ENCODE measurements at places on chromosomes 4 and X.

GRCh38 chr4:1553365-1553764 lies 130.7 kb downstream of the FAM53A start:
- no peak for DNase-seq

GRCh38 chr4:88442689-88443191 lies 14.2 kb upstream of the HERC5 start:
- DNase-seq: no peak

GRCh38 chr4:115515772-115516171 lies 402.4 kb upstream of the NDST4 start:
- DNase-seq: no peak

DNA sequence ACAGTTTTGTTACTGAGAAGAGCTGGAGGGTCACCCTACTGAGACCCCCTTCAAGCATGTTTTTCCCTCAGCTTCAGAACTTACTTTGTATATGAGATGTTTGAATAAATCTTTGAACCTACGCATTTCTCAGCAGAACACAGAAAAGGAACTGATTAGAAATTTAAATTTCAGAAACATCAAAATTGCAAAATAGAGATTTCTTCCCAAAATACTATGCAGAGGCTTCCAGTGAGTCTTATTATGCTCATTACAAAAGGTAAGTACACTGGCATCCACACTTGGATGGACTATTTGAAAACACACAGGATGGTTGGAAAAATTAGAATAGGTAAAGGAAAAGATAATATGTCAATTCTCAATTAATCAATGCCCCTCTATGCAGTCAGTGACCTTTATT lies 91.2 kb downstream of the COX7B2 start:
- no peak for DNase-seq

GRCh38 chr4:186159613-186160012 lies 31.8 kb upstream of the CYP4V2 start:
- no peak for DNase-seq

- DNase-seq: no peak
Measured at GRCh38 chr4:76997077-76997476, 47.5 kb downstream of the SEPTIN11 start.

DNA sequence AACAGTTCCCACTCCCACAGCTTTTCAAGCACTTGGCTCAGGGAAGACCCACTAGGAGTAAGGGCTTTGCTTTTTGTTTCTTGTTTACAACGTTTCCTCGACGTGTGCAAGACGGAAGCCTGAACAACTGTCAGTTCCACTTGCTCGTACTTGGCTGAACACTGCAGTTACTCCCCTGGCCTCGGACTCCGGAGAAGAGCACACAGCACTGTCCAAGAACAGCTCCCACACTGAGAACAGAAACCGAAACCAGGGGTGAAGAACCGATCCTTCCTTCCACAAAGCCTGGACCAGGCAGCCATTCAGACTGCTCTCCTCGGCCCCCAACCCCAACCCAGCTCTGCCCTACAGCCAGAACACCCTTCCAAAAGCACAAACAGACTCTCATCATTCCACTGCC lies 25.5 kb downstream of the IRF2 start:
- DNase-seq: no peak

DNA sequence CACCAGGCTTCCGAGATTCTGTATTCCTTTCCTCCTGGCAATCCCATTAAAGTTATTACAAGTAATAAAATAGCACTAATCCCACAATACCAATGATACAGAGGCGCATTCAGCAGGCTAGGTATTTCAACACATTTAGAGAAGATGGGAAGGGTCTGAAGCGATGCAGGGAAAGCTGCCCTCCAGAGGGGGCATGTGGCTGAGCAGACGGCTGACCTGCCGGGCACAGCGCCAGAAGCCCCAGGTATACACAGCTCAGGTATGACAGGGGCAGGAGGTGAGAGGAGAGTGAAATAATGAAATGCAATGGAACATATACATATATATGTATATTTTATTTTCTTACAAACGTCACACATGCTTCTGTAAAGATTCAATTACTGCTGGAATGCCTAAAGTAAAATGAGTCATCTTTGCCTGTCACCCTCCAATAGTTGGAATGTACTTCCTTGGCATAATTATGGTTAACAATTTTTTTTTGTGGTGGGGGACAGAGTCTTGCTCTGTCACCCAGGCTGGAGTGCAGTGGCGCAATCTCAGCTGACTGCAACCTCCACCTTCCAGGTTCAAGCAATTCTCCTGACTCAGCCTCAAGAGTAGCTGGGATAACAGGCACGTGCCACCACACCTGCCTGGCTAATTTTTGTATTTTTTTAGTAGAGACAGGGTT lies 21.3 kb upstream of the CDKN2AIP start:
- DNase-seq: no peak

DNA sequence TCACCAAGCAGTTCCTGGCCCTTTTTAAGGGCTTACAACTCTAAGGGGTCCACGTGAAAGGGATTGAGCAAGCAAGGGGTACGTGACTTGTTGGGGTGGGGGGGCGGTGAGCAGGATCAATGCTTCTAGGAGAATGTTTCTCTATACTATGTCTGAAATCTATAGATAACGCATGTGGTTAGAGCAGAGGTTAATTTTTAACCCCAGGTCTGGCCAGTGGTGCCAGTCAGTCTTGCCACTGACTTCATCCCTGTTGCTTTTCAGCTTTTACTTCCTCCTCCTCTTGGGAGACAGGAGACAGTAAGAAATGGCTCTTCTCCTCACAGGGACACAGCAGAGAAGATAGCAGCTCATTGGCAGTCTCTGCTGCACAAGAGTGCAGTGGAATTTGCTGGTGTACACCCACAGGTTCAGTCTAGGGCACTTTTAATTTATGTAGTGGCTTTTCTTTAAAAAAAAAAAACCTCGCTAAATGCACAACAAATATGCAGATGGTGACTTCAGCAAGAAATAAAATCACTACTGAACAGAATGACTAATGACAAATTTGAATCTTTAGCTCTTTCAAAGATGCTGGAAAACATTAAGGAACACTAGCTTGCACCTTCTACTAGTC lies 190.5 kb downstream of the CCNG2 start:
- DNase-seq: no peak

DNA sequence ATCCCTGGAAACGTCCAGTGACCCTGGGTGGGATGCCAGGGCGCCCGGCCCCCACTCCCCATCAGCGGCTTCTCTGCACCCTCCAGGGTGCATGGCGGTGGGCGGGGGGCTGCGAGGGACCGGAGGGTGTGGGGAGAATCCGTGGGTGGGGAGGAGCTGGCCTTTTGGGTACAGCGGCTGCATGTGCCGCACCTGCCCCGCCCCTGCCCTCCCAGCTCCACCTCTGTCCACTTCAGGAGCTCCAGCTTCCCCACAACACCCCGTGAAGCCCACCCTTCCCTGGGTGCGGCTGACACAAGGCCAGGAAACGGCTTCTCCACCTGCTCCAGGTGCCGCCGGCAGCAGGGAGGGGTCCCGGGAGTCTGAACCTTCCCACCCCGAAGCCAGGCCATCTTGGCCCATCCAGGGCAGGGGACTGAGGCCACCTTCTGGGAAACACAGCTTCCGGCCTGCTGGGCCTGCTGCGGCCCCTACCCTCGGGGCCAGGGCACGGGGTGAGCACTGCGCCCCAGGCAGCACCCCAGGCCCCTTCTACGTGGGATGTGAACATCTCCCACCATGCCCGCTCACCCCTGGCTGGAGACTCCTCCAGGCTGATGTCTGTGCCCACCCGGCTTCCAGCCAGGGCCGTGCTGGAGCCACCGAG lies 34.6 kb downstream of the CPLX1 start:
- DNase-seq: no peak

DNA sequence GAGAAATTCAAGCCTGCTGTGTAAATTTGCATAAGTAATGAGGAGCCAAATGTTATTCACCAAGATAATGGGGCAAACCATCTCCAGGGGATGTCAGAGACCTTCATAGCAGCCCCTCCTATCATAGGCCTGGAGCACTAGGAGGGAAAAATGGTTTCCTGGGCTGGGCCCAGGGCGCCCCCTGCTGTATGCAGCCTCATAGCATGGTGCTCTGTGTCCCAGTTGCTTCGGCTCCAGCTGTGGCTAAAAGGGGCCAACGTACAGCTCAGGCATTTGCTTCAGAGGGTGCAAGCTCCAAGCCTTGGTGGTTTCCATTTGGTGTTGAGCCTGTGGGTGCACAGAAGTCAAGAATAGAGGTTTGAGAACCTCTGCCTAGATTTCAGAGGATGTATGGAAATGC lies 859.3 kb downstream of the RPA4 start:
- no peak for DNase-seq

GRCh38 chr4:75672461-75673026 lies 667 bp downstream of the G3BP2 start:
- DNase-seq: peak; percentile 7

- DNase-seq: no peak
Measured at GRCh38 chr4:181608181-181608580, 635.0 kb upstream of the TENM3 start.

- DNase-seq: no peak
Measured at GRCh38 chr4:1685235-1686150, 1.4 kb upstream of the FAM53A start.

GRCh38 chr4:112721627-112722026 lies 84.7 kb downstream of the LARP7 start:
- no peak for DNase-seq

- DNase-seq: no peak
Measured at GRCh38 chr4:66266035-66266434, 595.7 kb upstream of the EPHA5 start.

- no peak for DNase-seq
Measured at GRCh38 chr4:11507920-11508319, 79.2 kb upstream of the HS3ST1 start.

DNA sequence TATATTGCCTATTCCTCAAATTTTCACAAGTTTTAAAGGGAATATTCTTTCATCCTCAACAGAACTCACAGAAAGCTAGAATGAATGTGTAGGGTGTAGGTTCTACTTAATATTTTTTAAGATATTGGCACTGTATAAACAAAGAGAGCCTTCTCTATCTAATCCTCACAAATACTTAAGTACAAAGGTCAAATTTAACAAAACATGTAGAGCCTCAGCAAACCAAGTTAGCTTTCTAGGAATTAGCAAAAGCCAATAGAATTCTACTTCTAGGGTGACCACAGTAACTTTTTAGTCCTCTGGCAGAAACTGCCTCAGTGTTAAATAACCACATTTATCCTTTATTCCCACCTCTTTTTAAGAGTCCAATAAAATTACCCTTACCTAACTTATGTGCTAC lies 19.3 kb downstream of the DHX15 start:
- no peak for DNase-seq

GRCh38 chr4:153115322-153116290 lies 88.6 kb upstream of the TRIM2 start:
- DNase-seq: peak; percentile 42

GRCh38 chrX:250965-251364 lies 30.2 kb upstream of the PLCXD1 start:
- DNase-seq: no peak

GRCh38 chrX:23235051-23235450 lies 99.6 kb upstream of the PTCHD1 start:
- DNase-seq: no peak

Data from GM04504 (cell line).